ENCODE measurements at places on chromosomes 11 and 22. TPM values are rescaled to one million over a fixed set of nuclear protein-coding genes. Genes with fewer than 3 reads are reported as not detected.

HBG1 gene
- total RNA-seq, result not detected

NECTIN1 gene
- 7.8 TPM for total RNA-seq

RFPL2 gene
- total RNA-seq, result 0.30 TPM

ZBTB16 gene
- not detected for total RNA-seq

MMP8 gene
- not detected for total RNA-seq

MYO18B gene
- not detected for total RNA-seq

All from A549 treated with CpdA at 1 μM for 4 hours (cell line).